Amygdala (tissue), 56 donors: ENCODE measurements at places on chromosomes 11 and 22.

- DNase-seq = no peak
These were observed 83.9 kb downstream of the ZC3H12C start for GRCh38 chr11:110177086-110177456.

GRCh38 chr11:64750361-64751054 lies 6.6 kb upstream of the RASGRP2 start:
- DNase-seq = no peak

- DNase-seq = no peak
These were observed 4.2 kb upstream of the SCARF2 start for GRCh38 chr22:20441631-20442484.

DNA sequence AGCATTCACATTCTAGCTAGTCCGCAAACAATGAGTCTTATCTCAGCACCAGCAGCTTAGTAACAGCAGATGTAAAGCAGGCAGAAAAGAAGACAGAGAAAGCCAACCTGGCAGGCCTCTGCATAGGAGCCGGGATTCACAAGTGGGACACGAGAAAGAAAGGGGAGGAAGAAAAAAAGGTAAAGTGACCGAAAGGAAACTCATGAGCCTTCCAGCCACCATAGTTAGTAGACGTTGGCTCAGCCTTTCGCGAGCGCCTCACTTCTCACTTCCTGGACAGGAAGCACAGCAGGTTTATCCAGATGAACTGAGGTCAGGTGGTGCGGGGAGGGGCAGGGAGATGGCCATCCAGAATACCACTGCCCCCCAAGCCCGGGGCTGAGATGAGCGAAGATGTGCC lies 19.7 kb upstream of the KAT5 start:
- no peak for DNase-seq

DNA sequence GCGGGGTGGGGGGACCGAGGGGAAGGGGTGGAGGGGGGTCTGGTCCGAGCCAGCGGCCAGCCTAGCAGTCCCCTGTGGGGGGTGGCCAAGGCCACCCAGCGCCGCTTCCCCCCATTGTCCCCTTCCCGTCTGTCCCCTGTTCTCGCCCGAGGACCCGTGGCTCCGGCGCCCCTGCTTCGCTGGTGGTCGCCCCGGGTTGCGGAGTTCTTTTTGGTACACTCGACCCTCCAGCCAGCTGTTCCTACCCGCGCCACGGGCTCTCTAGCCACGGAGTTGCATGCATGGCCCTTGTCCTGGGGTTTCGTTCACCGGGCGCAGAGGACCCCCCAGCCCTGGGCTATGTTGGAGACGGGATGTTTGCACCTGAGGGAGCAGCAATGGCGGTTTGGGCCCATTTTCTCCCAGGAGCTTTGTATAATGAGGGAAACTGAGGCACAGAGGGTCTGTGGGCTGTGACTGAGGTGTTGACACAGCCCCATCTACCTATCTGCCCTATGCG lies 489 bp downstream of the RNF214 start:
- DNase-seq = no peak

DNA sequence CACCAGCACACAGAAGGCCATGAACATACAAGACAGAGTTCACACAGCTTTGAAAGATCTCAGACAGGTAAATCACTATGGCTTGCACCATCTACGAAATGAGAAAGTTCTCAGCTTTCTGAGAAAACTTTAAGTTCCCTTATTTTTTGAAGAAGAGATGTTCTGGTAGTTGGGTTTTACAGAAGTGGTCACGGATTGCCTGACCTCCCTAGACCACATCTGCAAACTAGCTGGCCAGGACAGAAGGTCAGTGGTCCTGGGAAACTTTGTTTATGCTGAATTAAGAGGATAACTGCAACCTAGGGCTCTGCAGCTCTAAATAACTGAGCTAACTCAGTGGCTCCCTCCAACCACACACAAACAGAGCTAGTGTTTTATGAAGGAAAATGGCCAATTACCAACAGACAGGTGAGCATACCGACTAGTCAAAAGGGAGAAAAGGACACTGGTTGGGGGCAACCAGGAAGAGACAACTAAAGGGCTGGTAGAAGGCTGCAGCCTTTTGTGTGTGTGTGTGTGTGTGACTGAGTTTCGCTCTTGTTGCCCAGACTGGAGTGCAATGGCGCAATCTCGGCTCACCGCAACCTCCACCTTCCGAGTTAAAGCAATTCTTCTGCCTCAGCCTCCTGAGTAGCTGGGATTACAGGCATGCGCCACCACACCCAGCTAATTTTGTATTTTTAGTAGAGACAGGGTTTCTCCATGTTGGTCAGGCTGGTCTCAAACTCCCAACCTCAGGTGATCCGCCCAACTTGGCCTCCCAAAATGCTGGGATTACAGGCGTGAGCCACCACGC lies 8.5 kb upstream of the SCN2B start:
- no peak for DNase-seq

GRCh38 chr22:44316393-44317122 lies 3.8 kb upstream of the SHISAL1 start:
- DNase-seq = no peak
